ENCODE measurements at places on chromosomes 3 and 15.

GRCh38 chr3:42159706-42160472, 68.7 kb downstream of the TRAK1 start:
- DNase-seq: peak; percentile 15

DNA sequence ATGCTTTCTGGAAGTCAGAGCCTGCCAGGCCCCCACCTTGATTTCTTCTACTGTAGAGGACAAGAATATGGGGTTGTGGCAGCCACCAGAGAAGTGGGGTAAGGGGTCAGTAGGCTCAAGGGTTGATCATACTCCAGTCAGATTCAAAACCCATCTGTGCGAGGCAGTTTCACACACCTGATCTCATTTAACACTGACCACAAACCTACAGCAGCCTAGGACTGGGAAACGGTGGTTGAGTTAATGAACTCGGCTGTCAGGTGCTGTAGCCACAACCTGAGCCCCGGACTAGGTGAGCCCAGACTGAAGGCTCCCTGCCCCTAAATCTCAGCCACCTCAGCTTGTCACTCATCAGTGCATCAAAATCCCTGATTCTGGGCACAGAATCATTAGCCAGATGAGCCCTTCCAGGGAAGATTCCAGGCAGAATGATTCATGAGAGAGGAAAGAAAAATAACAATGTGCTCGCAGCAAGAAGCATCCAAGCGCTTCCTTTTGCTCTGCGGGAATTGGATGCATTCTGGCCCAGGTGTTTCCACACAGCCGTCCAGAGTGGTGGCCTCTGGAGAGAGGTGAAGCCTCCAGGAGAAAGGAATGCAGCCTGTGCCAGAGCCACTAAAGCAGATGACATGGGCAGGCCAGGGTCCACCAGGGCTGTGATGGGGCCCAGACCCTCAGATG, 102.1 kb downstream of the SRGAP3 start:
- no peak for DNase-seq

- no peak for DNase-seq
These were observed 257.4 kb downstream of the PLOD2 start for GRCh38 chr3:145903472-145904013.

DNA sequence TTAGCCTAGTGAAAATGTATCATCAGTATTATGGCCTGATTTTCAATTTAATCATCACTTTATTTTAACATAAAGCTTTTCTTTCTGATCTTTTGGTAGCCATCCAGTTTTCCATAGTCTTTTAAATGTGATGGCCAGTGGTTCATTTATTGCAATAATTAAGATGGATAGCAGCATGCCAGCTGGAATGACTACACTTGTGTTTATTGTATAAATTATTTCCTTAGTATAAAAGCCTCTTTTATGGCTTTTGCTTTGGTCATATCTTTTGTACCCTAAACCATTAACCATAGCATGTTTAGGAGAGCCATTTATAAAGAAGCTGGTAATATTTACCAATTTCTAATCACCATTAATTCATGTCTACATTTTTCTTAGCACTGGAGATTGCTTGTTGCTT, 31.7 kb downstream of the ALCAM start:
- no peak for DNase-seq

DNA sequence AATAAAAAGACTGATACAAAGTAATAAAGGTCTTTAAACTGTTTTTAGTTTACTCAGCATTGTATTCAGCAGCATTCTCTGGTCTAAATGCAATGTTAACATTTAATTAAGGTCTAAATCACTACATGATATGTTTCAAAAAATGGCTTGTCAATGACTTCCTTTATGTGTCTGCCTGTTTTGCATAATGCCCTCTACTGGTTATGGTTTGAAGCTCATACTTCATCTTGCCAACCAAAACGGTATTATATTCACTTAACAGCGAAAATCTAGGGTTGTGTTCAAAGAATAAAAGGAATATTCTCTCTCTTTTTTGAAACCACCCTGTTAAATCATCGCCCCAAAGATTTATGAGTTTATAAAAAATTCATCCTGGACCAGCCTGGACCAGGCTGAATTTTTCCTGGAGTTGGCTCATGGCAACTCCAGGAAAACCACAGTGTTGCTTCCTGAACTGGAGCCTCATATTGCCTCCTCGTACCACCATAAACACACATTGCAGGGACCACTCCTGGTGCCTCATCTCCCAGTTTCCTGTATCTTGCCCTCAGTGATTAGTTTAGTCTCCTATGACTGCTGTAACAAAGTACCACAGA, 6.7 kb upstream of the NCEH1 start:
- peak; percentile 16 for DNase-seq

DNA sequence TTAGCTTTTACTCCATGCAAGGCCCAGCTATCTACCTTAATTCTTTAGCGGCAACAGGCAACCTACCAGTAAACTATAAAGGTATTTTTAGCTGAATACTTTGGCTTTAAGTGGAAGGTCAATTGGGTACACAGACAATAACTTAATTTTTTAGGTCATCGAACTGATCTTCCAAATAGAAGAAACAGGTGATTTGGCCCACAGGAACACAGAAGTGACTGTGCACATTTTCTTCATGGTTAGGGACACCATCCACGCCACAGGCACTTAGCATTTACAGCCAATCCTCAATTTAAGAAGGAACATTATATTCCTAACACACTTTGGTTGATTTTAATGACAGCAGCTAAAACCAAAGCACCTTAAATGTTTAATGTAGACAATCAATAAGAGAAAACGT, 1.9 kb downstream of the ARPP19 start:
- no peak for DNase-seq

DNA sequence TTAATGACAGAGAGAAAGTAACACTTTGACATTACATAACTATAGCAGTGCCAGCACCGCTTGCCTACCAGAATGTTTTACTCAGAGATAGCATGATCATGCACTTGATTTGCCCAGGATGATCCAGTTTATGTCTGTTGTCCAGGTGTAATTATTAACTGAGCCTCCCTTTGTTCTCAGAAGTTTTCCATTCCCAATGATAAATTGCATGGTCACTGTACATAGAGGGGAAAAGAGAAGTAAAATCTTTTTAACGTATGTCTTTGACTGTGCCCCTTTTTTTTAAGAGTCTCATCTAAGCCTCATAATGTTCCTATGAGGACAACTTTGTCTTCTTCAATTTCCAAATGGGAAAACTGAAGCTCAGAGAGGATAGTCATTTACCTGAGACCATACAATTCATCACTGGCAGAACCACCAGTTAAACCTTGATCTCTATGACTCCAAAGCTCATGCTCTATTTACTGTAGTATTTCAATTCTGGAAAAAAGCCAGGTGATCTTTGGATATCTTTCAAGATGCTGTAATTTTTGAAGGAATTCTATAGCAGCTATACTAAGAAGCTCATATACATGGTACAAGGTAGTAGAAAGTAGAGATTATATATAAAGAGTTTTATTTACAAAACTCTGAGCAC, 25.1 kb downstream of the C3orf85 start:
- DNase-seq: no peak

- no peak for DNase-seq
These were observed 77.1 kb downstream of the MEX3B start for GRCh38 chr15:81968691-81969090.
